ENCODE measurements at places on chromosomes 5 and 9.

- no peak for DNase-seq
These were observed 791.8 kb upstream of the C9orf72 start for GRCh38 chr9:28365020-28365640.

GRCh38 chr9:134463280-134463679 lies 137.0 kb downstream of the RXRA start:
- no peak for DNase-seq

DNA sequence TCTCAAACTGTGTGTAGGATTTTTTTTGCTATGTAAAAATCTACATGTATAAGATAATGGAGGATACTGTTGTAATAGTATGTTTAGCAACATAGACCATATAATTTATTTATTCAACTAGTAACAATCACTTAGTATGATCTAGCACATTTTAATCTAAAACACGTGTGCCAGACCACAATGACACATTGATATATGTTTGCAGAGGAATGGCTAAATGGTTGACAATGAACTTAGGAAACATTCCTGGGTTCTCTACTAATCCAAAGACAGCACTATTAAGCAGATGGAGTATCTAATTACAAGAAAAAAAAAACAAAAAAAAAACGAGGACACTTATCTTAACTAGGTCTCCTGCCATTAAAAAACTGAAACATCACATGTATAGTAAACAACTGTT lies 261.7 kb upstream of the PAPPA start:
- DNase-seq, result no peak

- no peak for DNase-seq
These were observed 35.9 kb upstream of the FBP1 start for GRCh38 chr9:94675008-94675881.

GRCh38 chr5:143514616-143515335 lies 111.3 kb upstream of the NR3C1 start:
- DNase-seq, result no peak

- no peak for DNase-seq
These were observed 15.0 kb upstream of the MRNIP start for GRCh38 chr5:179873588-179874110.

- no peak for DNase-seq
These were observed 51.9 kb upstream of the TBC1D9B start for GRCh38 chr5:179959641-179960040.

DNA sequence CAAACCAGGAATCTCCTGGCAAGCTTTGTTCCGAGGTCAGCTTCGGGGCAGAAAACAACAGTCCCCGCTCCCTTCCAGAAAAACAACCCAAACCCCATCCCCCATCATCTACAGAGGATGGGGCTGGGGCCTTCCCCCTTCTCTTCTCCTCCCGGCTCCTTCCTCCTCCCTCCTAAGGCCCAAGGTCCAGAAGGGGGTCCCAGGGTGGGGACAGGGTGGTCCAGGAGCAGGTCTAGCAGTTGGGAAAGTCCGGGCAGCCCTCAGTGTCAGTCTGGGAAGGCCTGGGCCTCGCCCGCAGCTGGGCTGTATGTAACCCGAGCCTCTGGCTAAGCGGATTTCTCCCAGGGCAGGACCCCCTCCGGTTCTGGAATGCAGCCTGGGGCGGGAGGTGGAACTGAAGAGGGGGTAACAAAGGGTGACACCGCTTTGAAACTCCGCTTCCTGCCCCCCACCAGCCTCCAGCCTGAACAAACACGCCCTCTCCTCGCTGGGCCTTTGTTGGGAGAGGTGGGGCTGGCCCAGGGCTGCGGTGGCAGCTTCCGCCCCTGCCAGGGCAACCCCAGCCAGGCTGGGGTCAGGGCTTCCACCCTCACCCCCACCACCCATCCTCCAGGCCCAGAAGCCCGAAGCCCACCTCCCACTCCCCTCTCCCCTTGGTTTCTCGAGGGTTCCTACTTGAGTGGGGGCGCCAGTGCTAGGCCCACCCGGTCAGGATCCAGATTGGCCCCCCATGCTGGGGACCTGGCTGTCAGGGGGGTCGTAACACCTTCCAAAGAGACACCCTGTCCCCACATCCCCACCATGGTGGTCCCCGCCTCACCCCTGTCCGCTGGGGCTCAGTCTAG lies 63.5 kb downstream of the C9orf50 start:
- no peak for DNase-seq

DNA sequence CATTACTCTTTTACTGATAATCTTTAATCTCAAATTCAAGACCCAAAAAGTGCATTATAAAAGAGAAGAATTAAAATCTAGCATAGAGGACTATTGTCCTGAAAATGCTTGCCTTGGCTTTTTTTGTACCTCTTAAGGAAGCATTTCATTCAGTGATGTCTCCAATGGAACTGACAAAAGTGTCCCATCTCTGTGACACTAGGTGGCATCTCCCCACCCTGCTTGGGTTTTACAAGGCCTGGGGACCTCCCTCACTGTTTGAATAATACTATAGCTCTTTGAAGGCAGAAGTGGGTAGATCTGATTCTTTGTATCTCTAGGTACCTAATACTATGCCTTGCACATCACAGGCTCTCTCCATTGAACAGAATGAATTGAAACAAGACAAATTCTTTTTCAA lies 180.6 kb downstream of the EPB41L4A start:
- no peak for DNase-seq

- DNase-seq, result no peak
These were observed 222.5 kb downstream of the EPB41L4A start for GRCh38 chr5:112196584-112196983.

DNA sequence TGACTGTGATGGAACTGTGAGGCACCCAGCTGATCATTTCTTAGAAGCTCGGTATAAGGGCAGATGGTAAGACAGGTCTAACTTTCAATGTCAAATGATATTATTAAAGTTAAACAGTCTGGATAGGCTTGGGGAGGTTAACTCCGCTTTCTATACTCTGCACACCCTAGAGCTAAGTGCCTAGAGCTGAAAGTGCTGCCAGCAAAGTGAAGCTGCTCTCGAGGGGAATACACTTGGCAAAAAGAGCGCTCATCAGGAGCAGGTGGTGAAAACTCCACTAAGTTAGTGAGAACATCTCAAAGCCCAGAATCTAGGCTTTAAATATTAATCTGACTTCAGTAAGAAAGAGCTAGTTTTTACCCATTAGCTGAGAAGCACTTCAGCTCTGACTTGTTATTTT lies 349.6 kb upstream of the SLC30A5 start:
- DNase-seq, result no peak

DNA sequence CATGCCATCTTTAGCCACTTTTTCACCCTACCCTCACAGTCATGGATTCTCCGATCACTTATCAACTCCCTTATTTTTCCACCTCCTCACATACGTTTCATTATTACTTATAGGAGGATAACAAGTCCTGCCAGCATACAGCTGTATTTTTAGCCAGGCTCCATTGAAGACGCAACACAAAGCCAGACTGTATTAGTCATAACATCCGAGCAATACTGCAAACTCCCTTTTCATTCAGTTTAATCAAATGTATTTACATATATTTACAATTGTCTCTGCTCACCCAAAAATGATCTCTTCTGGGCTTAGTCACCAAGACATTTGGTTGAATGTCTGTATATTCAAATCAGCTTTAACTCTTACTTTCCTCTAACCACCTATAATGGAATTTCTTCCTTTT lies 126.4 kb upstream of the PRLR start:
- no peak for DNase-seq

DNA sequence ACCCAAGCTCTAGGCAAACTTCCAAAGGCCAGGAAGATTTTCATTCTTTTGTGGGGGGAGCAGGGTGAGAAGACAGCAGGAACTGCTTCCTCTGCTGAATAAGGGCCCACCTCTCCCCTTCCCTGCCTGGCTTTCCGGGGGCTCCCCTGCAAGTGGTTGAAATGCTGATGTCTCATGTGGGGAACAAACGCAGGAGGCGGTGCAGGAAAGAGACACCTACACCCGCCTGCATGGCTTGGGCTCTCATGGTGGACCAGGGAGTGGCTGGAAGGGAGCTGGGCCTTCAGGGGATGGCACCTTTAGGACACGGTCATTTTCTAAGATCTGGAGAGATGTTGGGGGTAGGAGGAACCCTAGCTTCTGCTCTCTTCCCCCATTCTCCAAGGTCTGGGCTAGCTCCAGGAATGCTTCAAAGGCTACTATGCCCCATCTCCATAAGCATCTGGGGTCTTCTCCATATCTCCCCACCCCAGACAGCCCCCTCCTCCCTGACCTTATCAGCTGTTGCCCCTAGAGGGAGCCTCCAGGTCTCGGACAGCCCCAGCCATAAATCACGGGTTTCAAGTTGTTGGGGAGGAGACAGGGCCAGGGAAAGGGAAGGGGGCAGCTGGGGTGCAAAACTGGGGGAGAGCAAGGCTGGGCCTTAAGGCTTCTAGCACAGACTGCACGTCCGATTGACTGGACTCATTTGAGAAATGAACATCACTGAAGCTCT lies 76.6 kb downstream of the PSD2 start:
- no peak for DNase-seq

DNA sequence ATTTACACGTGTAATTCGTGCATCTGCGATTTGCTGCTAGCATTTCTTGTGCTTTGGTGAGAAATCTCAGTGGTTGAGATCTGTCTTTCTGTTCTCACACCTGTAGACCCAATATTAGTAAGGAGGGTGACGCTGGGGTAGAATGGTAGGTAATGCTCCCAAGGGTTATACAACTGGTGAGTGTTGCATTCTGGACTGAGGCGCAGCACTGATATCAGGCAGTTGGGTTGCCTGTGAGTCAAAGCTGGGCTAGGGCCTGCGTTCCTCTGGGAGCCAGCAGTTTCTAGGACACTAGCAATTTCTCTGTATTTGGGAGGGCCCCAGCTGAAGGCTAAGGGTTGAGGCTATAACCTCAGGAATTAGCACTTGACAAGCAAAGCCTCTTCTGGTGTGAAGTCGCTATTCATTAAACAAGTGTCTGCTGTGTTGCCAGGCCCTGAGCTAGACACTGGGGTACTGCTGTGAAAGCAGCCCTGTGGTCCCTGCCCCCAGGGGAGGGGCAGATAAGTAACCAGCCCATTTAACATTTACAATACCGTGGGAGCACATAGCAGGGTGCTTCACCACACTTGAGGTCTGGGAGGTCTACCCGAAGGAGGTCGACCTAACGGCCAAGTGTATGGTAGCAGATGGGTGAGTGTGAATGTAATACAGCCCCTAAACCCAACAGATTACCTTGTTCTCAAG lies 28.7 kb downstream of the LARP1 start:
- DNase-seq, result no peak

- DNase-seq, result peak; percentile 24
These were observed 117.8 kb downstream of the PTTG1 start for GRCh38 chr5:160539431-160539830.

DNA sequence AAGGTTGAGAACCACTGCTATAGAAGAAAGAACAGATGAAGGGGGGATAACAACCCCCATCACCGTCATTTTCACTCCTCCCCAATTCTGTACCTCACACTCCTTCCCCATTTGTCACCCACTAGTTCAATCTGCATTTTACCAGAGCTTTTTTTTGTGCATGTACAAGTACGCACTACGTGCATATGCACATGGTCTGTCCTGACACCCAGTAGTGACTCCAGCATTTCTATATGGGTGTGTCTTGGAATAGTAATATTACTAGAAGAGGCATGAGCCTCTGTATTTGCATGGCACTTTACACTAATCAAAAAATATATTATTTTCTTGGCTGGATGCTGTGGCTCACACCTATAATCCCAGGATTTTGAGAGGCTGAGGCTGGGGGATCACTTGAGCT lies 38.7 kb downstream of the NIM1K start:
- DNase-seq, result no peak

GRCh38 chr5:17879276-17879675 lies 245.0 kb downstream of the TAF11L14 start:
- no peak for DNase-seq

DNA sequence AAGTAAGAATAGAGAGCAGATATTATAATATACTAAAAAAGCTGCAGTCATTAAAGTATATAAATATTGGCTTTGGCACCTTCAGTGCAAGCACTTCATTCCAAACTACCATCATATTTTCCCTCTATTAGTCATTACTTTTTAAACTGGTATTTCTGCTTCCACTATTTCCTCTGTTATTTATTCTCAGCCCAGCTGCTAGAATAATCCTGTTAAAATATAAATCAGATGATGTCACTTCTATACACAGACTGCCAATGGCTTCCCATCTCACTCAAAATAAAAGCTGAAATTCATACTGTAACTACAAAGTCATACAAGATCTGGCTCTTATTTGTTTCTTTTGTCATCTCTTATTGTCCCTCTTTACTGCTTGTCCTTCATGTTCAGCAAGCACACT lies 432.9 kb downstream of the TLE4 start:
- DNase-seq, result no peak

DNA sequence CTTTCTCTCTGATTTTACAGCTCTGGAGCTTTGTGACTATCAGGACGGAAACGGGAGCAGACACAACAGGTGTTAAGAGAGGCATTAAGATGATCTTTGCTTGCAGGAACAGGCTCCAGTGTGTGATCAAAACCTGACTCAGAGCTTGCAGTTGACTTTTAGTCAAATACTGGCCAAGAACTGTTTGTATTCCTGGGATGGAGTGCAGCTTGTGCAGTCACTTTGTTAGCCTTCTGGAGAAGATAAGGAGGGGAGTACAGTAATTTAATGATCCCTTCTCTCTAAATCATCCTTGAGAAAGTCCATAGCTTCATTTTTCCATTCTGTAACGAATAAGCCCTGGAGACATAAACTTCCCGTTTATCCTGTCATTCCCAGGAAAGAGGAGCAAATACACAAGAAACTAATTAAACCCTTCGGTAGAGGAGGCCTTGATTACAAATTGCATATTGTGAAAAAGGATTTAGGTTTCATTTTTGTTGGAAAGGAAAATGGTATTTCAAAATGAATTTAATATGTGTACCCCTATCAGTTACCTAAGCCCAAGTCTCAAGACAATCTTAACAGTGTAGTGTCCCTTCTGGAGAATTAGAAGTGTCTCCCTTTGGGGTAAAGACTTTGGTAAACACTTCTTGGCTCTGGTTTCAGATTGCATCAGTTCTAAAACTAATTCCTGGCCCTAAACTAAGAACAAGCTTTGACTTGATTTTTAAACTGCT lies 3.1 kb upstream of the STOM start:
- DNase-seq, result no peak

DNA sequence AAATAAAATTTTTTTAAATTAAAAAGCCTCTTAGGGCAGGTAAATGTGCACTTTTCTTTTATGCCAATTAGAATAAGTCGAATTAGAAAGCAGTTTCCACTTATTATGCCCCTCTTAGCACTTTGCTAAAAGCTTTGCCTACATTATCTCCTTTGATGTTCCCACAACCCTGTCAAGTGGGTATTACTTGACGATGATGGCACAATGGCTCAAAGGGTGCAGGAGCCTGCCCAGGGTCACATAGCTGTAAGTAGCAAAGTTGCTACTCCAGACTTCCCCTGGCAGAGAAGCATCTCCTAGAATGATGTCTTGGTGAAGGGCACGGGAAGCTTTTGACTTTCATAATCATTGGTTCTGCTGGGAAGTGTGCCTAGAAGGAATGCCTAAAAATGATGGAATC lies 18.4 kb upstream of the IQGAP2 start:
- no peak for DNase-seq

DNA sequence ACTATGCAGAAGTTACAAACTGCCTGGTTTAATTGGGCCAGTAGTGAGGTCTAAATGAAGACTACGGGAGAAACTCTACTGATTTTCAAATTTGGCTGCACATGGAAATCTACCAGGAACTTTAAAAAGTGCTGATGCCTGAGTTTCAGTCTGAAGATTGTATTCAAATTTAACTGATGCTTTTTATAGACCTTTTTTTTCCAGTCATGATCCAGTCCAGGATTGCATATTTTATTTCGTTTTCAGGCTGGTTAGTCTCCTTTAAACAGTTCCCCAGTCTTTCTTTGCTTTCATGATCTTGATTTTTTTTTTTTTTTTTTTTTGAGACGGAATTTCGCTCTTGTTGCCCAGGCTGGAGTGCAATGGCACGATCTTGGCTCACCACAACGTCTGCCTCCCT lies 23.7 kb upstream of the SPZ1 start:
- no peak for DNase-seq
